ENCODE measurements at places on chromosomes 11 and 22. TPM values are rescaled to one million over a fixed set of nuclear protein-coding genes. Genes with fewer than 3 reads are reported as not detected.
A peak's percentile ranks its signal among the peaks of the same experiment; 100 is the strongest.

SLC22A12 gene
- total RNA-seq: not detected

NCF4 gene
- 6.3 TPM for total RNA-seq

CDC45 gene
- not detected for total RNA-seq

- H3K27ac ChIP-seq: no peak overlapping the region
- no peak for DNase-seq
- no peaks in the 10 kb centered on the region for H3K36me3 ChIP-seq
- H3K4me3 ChIP-seq: no peak overlapping the region
These were observed 4.6 kb upstream of the MUC6 start for GRCh38 chr11:1041149-1041467.

DNA sequence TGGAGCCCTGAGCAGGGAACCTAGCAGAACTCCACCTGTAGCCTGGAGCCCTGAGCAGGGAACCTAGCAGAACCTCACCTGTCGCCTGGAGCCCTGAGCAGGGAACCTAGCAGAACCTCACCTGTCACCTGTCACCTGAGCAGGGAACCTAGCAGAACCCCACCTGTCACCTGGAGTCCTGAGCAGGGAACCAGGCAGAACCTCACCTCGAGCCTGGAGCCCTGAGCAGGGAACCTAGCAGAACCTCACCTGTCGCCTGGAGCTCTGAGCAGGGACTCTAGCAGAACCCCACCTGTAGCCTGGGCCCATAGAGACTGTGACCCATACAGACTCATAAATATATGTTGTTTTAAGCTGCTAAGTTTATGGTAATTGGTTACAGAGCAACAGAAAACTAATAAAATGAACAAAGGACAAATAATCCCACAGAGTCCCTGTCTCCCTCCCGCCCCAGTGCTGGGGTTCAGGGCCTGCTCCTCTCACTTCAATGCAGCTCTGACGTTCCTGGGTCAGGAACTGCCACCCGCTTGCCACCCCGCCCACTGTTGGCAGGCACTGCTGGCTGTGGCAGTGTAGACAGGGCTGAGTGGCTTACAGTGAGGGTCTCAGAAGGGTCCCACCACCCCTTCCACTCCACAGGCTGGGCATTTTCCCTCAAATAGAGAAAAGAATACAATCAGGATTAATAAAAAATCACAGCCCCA is 259.1 kb downstream of the TBC1D22A start:
- H3K27me3 ChIP-seq: no peaks in the 10 kb centered on the region
- no peaks in the 10 kb centered on the region for H3K36me3 ChIP-seq
- peaks cover 4% of the 10 kb centered on the region for H3K4me1 ChIP-seq
- H3K27ac ChIP-seq: no peak overlapping the region
- no peak for DNase-seq
- H3K4me3 ChIP-seq: no peak overlapping the region

CHCHD10 gene
- total RNA-seq: 28.2 TPM

GRCh38 chr22:44205516-44206329 is 25.0 kb downstream of the PARVG start:
- H3K4me3 ChIP-seq: no peak overlapping the region
- H3K27me3 ChIP-seq: no peaks in the 10 kb centered on the region
- no peaks in the 10 kb centered on the region for H3K4me1 ChIP-seq
- H3K27ac ChIP-seq: no peak overlapping the region
- DNase-seq: no peak

- no peaks in the 10 kb centered on the region for H3K27me3 ChIP-seq
- no peak overlapping the region for H3K27ac ChIP-seq
- no peak overlapping the region for H3K4me3 ChIP-seq
- H3K36me3 ChIP-seq: no peaks in the 10 kb centered on the region
- H3K4me1 ChIP-seq: no peaks in the 10 kb centered on the region
These were observed 149.8 kb downstream of the MPPED1 start for GRCh38 chr22:43561415-43562178.

APOBEC3H gene
- total RNA-seq: 0.23 TPM

VPREB1 gene
- not detected for total RNA-seq

SYCE3 gene
- not detected for total RNA-seq

- no peaks in the 10 kb centered on the region for H3K36me3 ChIP-seq
- H3K27me3 ChIP-seq: no peaks in the 10 kb centered on the region
These were observed 24.6 kb upstream of the IGLL5 start for GRCh38 chr22:22863001-22863400.

GRCh38 chr11:102316346-102316904 is 859 bp upstream of the BIRC3 start:
- peaks cover 3% of the 10 kb centered on the region for H3K4me1 ChIP-seq
- no peaks in the 10 kb centered on the region for H3K36me3 ChIP-seq
- DNase-seq: no peak
- H3K27me3 ChIP-seq: no peaks in the 10 kb centered on the region
- H3K27ac ChIP-seq: no peak overlapping the region

RFPL2 gene
- not detected for total RNA-seq

- H3K4me1 ChIP-seq: no peaks in the 10 kb centered on the region
- H3K27ac ChIP-seq: no peak overlapping the region
- H3K27me3 ChIP-seq: no peaks in the 10 kb centered on the region
- H3K36me3 ChIP-seq: no peaks in the 10 kb centered on the region
- no peak for DNase-seq
These were observed 106.2 kb downstream of the ABTB2 start for GRCh38 chr11:34251589-34251980.

DNA sequence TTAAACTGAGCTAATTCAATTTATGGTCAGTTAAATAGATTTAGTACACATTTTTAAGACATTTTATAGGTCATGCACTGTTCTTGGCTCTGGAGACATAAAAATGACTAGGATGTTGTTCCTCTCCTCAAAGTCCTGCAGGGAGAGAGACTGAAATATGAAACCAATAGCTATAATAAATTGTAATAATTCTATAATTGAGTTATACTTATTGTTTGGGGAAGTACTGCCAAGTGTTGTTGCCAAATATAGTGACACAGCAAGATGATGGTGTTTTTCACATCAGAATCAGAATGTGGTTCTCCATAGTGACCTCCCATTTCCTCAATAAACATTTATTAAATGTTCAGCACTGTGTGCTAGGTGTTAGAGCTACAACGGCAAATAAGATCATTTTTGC is 470.6 kb downstream of the NTM start:
- DNase-seq: no peak
- no peaks in the 10 kb centered on the region for H3K4me1 ChIP-seq
- no peaks in the 10 kb centered on the region for H3K27me3 ChIP-seq
- H3K27ac ChIP-seq: no peak overlapping the region
- no peaks in the 10 kb centered on the region for H3K36me3 ChIP-seq
- no peak overlapping the region for H3K4me3 ChIP-seq

ART1 gene
- not detected for total RNA-seq

GRCh38 chr11:17544181-17544622 is at the start of gene USH1C:
USH1C (minus strand) TSS chr11:17544416; CDS start chr11:17544307, 109 bp downstream.
- DNase-seq: no peak
- no peaks in the 10 kb centered on the region for H3K27me3 ChIP-seq
- no peak within 1 kb of the TSS for H3K27ac ChIP-seq

DNA sequence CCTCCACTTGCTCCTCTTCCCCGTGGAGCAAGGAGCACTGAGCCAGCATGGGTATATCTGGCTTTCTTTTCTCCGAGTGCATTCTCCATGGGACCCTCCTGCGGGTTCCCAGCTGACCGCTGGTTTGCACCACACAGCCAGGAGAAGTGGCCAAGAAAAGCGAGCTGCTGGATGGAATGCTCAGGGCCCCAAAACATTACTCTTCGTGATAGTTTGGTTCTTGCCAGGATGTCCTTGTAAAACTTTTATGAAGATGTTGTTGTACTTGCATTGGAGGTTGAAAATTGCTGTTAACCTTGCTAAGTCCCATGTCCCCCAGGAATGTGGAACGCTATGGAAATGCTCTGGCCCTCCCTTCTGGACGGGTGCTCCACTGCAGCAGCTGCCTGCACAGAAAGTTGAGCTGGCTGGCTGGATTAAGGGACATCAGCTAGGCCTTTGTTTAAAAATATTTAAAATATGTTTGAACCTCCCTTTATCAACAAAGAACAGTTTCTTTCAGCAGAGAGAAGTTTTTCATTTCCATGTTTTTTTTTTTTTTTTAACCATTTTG is 68.7 kb downstream of the ZNRF3 start:
- no peak overlapping the region for H3K4me3 ChIP-seq
- H3K27ac ChIP-seq: no peak overlapping the region
- peaks cover 11% of the 10 kb centered on the region for H3K4me1 ChIP-seq
- DNase-seq: peak; percentile 39

- no peaks in the 10 kb centered on the region for H3K27me3 ChIP-seq
- H3K4me3 ChIP-seq: peak overlapping the region; percentile 63
- DNase-seq: no peak
- peak overlapping the region; percentile 89 for H3K27ac ChIP-seq
These were observed 858 bp downstream of the OAF start for GRCh38 chr11:120211522-120212258.

NRXN2 gene
- total RNA-seq: 7.0 TPM

DNA sequence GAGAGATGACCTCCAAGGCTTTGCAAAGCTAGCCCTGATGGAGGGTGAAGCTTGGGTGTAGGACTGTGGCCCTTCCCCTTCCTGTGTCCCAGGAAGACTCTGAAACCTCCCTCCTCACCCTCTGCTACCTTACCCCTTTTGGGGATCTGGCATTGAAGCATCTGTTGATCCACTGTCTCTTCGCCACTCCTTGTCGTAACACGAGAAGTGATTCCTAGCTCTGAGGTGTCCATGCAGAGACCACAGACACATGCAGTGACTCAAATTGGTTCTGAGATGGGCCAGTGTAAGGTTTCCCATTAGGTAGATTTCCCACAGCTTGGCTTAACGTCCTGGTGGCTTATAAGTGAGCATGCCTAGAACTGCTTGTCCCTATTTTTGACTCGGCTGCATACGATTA is 101.4 kb downstream of the ZBTB16 start:
- peak overlapping the region; percentile 7 for H3K4me3 ChIP-seq
- no peaks in the 10 kb centered on the region for H3K27me3 ChIP-seq
- peak overlapping the region; percentile 85 for H3K27ac ChIP-seq
- peaks cover 60% of the 10 kb centered on the region for H3K4me1 ChIP-seq

- H3K36me3 ChIP-seq: no peaks in the 10 kb centered on the region
- H3K4me1 ChIP-seq: peaks cover 30% of the 10 kb centered on the region
- H3K4me3 ChIP-seq: peak overlapping the region; percentile 59
- no peaks in the 10 kb centered on the region for H3K27me3 ChIP-seq
These were observed 195 bp upstream of the CREB3L1 start for GRCh38 chr11:46277313-46277621.

DNA sequence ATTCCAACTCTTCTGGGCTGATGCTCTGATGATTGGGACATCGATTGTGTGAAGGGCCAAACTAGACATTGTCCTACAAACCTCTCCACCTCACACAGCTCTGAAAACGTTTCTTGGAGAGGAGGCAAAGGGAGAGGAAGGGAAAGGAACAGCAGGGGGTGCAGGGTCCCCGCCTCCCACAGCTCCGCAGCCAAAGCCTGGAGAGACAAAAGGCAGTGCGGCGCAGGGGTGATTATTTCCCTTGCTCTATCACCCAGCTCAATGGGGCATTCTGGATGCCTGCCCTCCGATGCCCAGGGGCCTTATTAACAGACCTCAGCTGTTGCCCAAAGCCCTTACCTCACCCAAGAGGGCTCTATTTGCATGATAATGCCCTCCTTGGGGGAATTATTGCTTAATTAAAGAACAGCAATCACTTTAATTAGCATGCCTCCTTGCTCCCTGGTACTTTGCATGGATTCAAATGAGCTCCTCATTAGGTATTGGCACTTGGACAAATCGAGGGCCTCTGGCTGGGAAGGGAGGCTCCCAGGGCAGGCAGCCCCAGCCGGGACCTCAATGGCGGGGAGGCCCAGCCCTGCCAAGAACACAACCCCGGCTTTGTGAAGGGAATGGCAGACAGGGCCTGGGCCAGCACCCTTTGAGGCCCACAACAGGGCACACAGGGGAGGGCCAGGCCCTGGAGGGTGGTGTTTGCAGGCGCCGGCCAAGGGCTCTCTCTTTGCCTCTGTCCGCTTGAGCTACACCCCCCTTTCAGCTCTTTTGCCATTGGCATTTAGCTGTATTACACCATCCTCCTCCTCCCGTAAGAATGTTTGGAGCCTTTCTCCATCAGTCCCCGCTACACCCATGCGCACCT is 19.8 kb upstream of the CDON start:
- H3K4me3 ChIP-seq: no peak overlapping the region
- no peaks in the 10 kb centered on the region for H3K27me3 ChIP-seq
- DNase-seq: no peak
- H3K4me1 ChIP-seq: peaks cover 8% of the 10 kb centered on the region
- no peak overlapping the region for H3K27ac ChIP-seq
- no peaks in the 10 kb centered on the region for H3K36me3 ChIP-seq

DNA sequence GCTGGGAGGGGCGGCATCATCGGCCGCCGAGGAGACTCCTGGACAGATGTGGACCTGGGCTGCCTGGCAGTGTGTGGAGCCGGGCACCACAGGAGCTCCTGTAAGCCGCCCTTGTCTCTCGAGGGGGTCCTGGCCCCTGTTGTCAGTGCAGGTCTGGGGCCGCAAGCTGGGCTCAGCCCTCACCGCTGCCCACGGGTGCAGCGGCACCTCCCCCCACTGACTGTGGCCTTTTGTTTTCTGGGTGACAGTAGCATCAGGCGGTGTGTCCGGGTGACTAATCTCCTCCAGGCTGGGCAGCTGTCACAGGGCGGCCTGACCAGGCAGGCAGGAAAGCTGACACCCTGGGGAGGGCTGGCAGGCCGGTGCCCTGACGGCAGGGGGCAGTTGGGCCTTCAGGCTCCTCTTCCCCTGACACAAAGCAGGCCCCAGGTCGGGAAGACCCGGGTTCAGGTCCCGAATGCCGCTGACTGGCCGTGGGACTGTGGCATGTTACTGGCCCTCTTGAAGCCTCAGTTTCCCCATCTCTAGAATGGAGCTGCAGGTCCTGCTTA is 16.3 kb downstream of the DGKZ start:
- H3K36me3 ChIP-seq: no peaks in the 10 kb centered on the region
- no peak overlapping the region for H3K27ac ChIP-seq
- no peaks in the 10 kb centered on the region for H3K27me3 ChIP-seq
- DNase-seq: no peak

GRCh38 chr11:12017243-12017678 is 8.8 kb upstream of the DKK3 start:
- no peak overlapping the region for H3K4me3 ChIP-seq
- H3K27me3 ChIP-seq: no peaks in the 10 kb centered on the region
- DNase-seq: no peak
- peaks cover 10% of the 10 kb centered on the region for H3K4me1 ChIP-seq
- H3K27ac ChIP-seq: no peak overlapping the region

MISFA gene
- 4.6 TPM for total RNA-seq

- H3K4me3 ChIP-seq: no peak overlapping the region
- no peak for DNase-seq
- H3K4me1 ChIP-seq: no peaks in the 10 kb centered on the region
- H3K27me3 ChIP-seq: no peaks in the 10 kb centered on the region
These were observed 5.5 kb downstream of the GP1BB start for GRCh38 chr22:19728836-19729235.

DNA sequence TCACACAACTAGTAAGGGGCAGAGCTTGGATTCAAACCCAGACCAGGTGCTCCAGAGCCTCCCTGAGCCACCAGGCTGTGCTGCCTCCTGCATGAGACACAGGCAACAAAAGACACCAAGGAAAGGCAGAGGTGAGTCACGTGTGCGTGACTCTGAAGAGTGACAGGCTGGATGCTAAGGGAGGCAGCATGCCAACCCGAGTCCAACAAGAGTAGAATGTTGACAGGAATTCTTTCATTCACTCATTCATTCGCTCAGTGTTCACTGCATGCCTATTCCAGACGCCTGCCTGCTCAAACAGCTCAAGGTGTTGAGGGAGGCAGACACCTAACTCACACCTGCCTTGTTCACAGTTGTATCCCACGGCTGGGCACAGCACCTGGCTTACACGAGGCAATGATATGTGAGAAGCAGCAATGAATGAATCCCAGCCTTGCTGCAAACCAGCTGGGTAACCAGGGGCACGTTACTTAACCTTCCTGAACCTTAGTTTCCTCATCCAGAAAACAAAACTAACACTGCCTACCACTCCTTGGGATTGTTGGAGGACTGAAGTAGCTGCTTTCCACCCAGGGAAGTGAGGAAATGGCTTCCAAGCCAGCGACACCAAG is 73.8 kb upstream of the ARFGAP3 start:
- no peak overlapping the region for H3K27ac ChIP-seq
- no peak overlapping the region for H3K4me3 ChIP-seq
- no peaks in the 10 kb centered on the region for H3K36me3 ChIP-seq

Data from ovary (tissue), 10 donors.